ENCODE measurements at places on chromosomes 16 and 17.

GRCh38 chr16:1089439-1089821 is 6.6 kb downstream of the C1QTNF8 start:
- DNase-seq = no peak

- no peak for DNase-seq
Observed at GRCh38 chr16:49484451-49484849, 110.8 kb downstream of the C16orf78 start.

DNA sequence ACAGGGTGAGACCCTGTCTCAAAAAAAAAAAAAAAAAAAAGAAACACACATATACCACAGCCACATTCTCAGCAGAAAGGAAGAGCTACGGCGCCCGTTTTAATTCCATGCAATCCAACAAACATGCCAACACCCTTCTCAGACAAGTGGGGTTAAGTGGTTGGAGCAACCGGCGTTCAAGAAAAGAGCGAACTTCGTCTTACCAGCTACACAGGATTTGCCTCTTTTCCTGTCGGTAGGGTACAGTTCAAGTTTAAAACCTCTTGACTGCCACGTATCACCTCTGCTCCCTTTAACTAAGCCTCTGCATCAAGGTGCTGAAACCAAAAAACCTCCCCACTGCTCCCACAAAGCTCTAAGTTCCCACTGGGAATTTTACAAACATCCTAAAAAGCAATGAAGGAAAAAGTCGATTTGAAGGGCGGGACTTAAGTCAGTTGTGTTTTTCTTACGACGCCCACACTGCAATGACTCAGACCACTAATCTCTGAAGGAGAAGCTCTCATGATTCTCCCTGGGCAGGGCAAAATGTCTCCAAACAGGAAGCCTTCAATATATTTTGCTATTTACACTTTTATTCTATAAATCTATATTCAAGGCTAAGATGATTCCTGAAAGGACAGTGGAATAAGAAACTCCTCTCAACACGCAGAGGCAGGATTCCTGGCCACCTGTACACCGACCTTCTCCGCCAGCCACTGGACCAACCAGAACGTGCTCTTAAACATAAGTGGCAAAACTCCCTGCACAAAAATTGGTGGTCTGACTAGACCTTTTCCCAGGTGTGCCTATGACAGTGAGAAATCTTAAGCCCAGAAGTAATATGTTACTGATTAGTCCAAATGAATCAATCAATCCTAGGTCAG is 18.8 kb downstream of the SRP68 start:
- no peak for DNase-seq

DNA sequence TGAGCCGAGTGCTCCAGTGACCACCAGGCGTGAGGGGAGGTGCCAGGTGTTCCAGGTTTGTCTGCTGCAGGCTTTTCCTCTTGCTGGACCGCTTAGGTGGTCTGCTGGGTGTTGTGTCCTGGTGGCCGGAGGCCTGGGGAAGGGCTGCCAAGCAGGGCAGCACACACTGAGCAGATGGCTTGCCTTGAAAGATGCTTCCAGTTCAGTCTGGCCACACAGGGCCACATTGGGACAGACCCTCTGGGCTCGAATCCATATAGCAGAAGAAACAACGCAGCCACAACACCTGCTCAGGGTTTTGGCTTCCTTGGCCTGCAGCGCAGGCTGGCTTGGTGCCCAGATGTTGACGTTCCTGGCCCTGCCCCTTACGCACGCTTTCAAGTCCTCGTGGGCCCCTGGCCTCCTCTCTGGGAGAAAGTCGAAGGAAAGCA is 24.8 kb downstream of the GINS2 start:
- no peak for DNase-seq

- DNase-seq = no peak
Observed at GRCh38 chr17:48498164-48498850, 32.5 kb downstream of the HOXB1 start.

- no peak for DNase-seq
Observed at GRCh38 chr17:71976011-71976649, 144.7 kb upstream of the SOX9 start.

DNA sequence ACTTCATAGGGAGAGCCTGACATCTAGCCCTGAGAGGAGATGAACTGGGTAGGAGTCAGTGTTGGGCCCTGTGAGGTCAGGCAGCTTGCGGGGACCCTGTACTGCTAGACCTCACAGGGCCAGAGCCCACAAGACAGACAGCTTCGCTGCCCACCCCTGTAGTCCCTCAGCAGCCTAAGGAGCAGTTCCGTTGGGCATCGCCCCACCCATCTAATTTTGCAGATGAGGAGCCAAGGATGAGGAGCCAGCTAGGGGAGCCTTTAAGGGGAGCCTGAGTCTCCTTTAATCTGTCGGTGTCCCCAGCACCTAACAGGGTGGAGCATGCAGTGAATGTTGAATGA is 755 bp upstream of the TUFM start:
- DNase-seq = no peak

DNA sequence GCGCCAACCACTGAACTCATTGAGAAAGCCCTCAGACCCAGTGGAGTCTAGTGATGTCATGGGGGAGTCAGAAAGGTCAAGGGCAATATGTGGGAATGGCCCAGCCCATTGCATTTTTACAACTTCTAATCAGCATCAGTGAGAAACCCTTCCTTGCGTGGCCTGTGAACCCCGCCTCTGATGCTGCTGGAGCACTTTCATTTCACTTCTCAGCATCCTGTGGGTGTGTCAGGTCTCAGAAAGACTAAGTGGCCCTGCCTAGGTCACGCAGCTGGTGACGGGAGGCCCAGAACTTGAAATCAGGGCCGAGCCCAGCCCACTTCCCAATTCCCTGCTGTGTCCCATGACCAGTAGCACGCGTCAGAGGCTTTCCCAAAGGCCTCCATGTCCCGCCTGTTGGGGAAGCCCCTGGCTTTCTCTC is 6.1 kb downstream of the DNAI2 start:
- no peak for DNase-seq

DNA sequence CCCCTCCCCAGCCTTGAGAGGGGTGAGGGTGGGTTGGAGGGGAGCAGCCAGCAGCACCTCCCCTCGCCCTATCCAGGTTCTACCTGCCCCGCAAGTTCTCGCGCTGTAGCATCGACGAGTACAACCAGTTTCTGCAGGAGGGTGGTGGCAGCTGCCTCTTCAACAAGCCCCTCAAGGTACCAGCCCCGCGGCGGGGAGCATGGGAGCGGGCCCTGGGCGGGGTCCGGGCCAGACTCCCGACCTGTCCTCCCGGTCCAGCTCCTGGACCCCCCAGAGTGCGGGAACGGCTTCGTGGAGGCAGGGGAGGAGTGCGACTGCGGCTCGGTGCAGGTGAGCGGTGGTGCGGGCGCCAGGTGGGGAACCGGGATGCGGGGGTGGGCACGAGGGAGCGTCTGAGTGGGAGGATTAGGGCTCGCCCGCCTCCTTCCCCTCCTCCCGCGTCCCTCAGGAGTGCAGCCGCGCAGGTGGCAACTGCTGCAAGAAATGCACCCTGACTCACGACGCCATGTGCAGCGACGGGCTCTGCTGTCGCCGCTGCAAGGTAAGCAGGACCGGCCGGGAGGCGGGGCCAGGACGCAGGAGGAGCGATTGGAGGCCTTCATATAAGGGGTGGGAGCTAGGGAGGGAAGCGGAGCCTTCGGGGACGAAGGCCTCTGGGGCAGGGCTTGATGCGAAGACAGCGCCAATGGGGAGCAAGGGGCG is 16.5 kb downstream of the ADAM11 start:
- peak; percentile 93 for DNase-seq

GRCh38 chr16:3190949-3191353 is 2.9 kb downstream of the OR1F1 start:
- DNase-seq = no peak

DNA sequence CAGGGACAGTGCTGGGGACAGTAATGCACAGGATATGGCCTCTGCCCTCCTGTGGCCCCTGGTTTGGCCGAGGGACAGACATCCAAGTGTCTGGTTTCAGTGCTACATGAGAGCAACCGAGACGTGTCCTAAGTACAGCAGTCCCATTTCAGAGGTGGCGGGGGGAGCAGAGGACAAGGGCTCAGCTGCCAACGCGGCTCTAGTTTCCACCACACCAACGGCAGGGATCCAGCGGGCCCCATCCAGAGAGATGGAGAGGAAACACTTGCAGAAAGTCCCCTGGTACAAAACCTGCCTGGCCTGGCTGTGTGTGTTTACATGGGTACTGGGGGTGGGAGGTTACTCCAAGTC is 125.8 kb upstream of the SMURF2 start:
- DNase-seq = no peak

DNA sequence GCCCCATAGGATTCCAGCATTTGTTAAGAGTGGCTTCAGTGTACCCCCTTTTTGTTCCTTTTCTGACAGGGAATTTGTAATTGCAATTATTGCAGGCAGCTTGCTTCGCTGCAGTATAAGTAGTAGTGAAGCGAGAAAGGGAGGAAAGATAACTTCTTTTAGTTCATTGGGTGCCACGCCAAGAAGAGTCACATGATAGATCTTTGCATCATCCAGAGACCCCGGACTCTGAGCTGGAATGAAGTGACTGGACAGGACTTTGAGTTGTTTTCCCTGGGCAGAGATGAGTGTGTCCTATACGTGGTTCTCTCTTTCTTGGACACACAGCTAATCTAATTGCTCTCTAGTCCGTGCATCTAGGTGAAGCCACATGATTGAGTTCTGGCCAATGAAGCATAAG is 44.8 kb upstream of the PMFBP1 start:
- no peak for DNase-seq

- DNase-seq = no peak
Observed at GRCh38 chr17:54172096-54172984, 349.6 kb downstream of the KIF2B start.

DNA sequence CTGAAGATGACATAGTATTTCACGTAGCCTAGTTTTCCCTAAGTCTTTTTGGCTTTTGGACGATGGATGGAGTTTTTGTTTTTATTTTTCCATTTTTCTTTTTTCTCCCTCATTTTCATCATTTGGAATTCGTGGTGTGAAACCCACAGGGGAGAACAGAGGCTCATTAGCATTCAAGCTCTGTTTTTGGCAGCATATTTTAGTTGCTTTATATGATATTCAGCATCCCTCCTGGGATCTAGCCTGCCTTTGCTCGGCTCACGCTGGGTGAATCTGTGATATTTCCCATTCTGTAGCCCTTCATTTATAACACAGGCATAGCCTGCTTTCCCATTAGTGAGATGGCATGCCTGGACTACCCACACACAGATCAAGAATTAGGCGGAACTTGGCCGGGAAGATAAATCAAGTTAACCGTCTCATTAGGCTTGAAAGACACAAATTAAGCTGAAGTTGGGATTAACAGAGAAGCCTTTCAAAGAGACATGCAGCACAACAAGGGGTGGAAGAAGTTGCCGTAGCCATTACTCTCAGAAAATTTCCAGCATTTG is 20.1 kb upstream of the CLEC19A start:
- DNase-seq = no peak

GRCh38 chr17:7222972-7223292 is 3.2 kb downstream of the ACADVL start:
- no peak for DNase-seq

DNA sequence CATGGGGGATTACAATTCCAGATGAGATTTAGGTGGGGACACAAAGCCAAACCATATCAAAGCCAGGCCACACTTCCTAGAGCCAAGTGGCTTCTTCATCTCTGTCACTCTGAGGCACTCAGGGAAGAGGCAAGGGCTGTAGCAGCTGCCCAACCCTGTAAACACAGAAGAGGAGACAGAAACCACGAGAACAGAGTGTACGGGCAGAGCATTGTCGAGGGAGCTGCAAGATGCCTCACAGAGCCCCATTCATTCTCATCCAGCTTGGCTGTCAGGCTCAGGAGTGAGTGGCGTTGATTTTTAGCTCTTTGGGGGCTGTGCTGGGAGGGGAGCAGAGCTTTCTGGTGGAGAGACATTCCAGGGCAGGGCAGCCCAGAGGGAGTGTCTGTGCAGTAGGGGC is 117.2 kb upstream of the SALL1 start:
- DNase-seq = no peak

DNA sequence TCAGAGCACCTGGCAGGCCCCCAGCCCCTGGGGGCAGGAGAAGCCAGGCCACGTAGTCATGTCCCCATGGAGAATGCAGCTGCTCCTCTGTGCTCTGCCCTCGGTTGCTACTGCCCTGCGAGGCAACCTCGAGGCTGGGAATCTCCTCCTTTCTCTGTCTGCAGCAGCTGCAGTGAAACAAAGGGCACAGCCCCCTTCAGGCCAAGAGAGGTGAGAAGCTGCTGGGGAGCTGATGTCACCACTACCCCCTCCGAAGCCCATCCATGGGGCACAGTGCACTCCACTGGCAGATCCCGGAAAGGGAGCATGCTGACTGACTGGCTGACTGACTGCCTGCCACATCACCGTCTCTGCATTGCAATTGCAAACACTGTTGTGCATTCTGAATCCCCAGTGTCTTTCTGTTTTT is 103.7 kb downstream of the GRIN2A start:
- DNase-seq = no peak

DNA sequence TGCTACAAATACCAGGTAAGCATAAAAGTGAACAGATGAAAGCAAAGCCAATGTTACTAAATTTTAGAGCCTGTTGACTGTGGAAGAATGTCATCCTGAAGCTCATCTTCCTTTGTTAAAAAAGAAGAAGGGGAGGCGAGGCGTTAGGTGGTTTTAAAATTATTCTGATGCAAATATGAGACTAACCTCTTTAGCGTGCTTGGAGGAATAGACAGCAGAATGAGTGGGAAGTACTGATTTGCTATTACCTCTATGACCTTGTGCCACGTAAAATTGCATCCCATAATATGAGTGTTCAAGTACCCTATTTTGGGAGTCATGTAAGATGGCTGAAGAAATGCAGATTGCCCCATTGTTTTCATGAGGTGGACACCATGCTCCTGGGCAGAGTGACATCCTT is 95.7 kb downstream of the ELAC2 start:
- DNase-seq = no peak

GRCh38 chr17:59073972-59074371 is 32.7 kb downstream of the TRIM37 start:
- no peak for DNase-seq

GRCh38 chr17:45732926-45733505 is 51.1 kb upstream of the CRHR1 start:
- no peak for DNase-seq

- no peak for DNase-seq
Observed at GRCh38 chr16:75111514-75111940, 5.1 kb downstream of the LDHD start.

DNA sequence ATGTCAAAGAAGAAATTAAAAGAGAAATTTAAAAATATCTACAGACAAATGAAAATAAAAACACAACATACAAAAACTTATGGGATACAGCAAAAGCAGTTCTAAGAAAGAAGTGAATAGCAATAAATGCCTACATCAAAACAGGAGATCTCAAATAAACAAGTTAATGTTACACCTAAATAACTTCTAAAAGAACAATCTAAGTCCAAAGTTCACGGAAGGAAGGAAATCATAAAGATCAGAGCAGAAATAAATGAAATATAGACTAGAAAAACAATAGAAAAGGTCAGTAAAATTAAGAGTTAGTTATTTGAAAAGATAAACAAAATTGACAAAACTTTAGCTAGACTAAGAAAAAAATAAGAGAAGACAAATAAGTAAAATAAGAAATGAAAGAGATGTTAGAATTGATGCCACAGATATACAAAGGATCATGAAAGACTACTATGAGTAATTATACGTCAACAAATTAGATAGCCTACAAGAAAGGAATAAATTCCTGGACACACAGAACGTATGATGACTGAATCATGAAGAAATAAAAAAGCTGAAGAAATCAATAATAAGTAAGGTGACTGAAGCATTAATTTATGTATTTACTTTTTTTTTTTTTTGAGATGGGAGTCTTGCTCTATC is 100.4 kb downstream of the CEP112 start:
- no peak for DNase-seq

GRCh38 chr17:39351508-39351907 is 49.9 kb downstream of the FBXL20 start:
- DNase-seq = no peak

Data from activated naive CD4-positive, alpha-beta T cell (primary cell).